ENCODE measurements at places on chromosomes 12 and 14.

DNA sequence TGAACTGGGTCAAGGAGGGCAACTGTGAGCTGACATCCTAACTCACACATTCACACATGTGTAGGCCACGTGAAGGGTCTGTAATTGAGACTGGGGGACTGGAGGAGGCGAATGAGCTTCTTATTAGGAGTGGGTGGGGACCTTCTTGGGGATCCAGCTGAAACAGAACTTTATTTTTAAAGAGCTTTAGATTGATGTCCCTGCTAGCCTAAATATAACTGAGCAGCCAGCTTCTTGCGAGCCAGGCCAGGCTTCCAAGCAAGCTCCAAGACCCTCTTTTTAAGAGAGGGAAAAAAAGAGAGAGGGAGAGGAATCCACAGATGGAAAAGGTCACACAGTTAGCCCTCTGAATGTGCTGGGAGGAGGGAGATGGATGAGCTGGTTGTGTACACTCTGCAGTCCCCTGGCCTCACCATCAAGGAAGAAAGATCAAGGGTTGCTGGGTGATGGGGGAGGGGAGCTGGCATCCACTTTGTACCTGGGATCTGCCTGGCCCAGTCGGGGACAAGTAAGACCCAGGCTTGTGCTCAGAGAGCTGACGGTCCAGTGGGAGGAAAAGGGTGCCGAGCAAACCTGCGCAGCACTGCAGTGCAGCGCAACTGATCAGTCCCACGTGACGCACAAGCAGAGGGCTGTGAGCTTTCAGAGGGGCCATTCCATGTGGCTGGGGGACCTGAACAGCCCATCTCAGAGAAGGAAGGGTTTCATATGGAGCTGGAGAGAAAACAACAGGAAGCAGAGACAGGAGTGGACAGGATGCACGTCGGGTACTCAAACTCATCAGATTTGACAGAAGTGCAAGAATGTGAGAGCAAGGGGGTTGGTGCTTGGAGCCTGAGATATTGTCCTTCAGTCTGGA, 154.5 kb downstream of the ZFP36L1 start:
- DNase-seq: peak; percentile 82

- no peak for DNase-seq
These were observed 20.5 kb downstream of the CKB start for GRCh38 chr14:103501921-103502669.

- no peak for DNase-seq
These were observed 36.8 kb upstream of the PLEKHG6 start for GRCh38 chr12:6273541-6274230.

DNA sequence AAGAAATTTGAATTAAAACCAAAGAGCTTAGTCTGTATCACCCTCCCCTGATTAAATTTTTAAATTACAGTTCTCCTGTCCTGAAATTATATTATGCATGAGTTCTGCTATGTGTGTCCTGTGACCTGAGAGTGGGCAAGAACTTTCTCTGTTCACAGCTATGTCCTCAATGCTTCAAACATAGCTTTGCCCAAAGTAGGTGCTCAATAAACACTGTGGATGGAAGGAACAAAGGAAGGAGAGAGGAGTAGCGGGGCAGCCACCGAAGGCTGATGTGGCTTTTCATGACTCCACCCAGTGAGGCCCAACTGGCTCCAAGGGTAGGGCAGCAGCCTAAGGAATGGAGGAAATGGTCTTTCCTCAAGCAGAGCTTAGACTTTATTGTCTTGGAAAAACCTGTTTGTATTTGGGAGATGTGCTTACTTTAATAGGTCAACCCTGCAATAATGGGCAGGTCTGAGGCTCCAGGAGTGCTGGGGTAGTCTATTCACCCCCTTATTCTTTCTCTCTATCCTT, 7.6 kb upstream of the MARK3 start:
- no peak for DNase-seq

DNA sequence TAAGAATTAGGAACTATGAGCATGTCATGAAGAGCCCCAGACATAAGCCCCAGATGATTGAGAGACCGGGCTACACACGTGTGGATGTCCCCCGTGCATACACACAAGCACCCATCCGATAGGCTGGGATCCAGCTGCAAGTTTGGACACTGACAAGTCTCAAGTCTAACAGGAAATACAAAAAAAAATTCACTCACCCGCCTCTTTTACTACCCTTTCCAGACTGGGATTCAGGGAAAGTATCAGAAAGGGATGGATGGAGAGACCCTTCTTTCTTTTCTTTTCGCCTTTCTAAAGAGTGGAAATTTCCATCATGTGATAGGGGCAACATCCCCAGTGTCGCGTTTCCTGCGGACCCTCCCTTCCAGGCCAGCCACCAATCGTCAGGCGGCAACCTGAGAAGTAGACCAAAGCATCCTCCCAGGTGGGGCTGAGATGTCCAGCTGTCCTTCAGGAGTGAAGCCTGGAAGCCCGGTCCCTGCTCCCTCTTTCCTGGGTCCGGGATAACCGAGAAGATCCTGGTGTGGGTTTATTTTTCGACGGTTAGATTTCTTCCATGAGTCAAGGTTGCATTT, 6.4 kb upstream of the SLC38A4 start:
- no peak for DNase-seq

- DNase-seq: no peak
These were observed 1.7 kb downstream of the ZNF410 start for GRCh38 chr14:73888460-73888725.

DNA sequence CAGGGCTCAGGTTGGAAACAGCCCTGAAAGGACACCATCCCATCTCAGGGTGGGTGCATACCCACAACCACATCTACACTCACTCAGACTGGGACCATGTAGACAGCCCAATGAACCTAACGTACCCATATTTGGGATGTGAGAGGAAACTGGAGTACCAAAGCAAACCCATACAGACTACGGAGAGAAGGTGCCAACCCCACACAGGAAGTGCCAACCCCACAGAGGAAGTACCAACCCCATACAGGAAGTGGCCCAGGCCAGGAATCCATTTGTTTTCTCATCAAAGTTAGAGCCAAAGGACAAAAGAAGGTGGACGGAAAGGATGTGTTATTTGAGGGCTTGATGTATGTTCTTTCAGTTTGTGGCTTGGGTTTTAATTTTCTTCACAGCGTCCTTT, 19.5 kb upstream of the SPIC start:
- no peak for DNase-seq

- no peak for DNase-seq
These were observed 297.1 kb downstream of the KSR2 start for GRCh38 chr12:117671734-117672133.

GRCh38 chr12:12017135-12017581, 53.6 kb upstream of the BCL2L14 start:
- DNase-seq: no peak

DNA sequence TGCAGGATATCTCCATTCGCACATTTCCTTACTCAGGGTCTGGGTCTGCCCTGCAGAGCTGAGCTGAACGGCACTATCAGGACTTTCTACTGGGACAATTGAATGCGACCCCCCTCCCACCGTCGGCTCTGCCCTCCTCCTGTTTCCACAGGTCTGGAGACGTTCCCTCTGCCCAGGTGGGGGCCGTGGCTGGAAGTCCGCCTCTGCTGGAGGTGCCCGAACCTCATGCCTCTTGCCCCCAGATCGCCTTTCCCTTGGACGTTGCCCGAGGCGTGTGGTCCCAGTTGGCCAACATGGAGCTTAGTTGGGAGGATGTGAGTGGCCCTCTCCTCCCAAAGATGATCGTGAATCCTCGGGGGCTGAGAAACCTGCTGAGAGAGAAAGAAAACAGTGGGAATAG, 21.2 kb upstream of the KLC1 start:
- no peak for DNase-seq

DNA sequence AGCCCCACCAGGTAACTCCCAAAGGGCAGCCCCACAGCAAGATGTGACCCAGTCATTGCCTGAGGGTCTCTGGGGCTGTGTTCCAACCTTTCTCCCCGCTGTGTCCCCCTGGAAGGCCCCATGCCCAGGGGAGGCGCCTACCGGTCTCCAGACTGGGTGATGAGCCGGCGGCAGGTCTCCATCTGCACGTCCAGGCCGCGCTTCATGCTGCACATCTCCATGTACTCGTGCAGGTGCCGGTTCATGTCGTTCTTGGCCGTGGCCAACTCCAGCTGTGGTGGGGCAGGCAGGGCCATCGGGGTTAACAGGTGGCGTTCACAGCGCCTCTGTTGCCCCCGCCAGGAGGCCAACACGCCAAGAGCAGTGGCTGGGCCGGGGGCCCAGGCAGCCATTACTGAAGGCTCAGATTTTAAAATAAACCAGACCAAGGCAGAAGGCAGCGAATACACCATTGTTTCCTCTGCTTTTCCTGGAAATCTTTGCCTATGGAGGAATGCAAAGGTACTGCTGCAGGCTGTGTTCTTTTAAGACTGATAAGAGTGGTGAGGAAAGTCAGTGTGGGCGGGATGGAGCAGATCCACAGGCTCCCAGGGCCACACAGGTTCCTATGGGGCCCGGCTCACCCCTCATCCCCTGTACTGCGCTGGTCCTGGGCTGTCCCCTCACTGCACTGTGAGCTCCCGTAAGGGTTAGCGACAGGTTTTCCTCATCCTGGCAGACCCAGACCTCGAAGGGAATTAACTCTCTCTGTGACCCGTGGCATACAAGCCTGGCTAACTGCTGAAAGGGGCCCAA, 7.3 kb downstream of the GAPDH start:
- no peak for DNase-seq

DNA sequence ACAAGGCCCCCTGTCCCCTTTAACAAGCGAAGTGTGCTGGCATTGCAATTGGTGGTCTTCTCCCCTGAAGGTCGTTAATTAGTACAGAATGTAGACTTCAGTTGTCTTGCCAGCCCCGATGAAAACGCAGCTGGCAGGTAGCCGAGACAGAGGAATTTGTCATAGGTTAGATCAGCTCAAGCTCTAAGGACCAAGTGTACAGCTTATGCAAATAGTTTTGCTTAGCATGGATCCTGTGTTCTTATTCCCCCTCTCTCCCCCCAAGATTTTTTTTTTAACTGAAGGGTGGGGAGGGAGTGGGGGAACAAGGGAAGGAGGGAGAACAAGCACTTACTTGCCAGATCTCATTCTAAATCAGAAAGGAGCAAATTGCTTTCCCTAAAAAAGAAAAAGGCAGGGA, 58.6 kb upstream of the PARP11 start:
- DNase-seq: no peak

- no peak for DNase-seq
These were observed 48.3 kb downstream of the TRAF3 start for GRCh38 chr14:102825307-102826095.

DNA sequence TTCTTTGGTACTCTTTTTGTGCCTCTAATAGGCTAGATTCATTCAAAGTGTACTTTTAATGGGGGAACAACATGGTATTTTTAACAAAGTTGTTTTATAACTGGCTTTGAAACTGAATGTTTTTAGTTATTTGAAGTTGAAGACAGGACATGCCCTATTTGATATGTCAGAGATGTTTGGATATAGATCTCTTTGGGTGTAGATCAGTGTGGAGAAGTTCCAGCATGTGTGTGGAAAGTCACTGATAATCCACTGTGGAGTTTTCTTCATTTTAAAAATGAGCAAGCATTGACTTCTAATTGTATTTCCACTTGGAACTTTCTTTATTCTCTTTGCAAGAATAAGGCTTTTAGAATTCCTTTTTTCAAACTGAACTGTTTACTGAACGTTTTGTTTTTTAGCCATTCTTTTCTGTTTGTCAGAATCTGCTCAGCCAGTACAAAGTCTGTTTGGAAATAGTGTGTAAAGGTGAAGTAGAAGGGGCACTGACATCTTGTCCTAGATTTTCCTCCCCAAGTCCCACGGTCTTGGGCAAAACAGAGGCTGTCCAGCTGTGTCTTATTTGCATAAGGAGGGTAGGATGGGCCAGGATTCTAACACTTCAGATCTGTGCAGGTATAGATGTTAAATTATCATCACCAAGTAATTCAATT, 35.0 kb downstream of the TDP1 start:
- no peak for DNase-seq

DNA sequence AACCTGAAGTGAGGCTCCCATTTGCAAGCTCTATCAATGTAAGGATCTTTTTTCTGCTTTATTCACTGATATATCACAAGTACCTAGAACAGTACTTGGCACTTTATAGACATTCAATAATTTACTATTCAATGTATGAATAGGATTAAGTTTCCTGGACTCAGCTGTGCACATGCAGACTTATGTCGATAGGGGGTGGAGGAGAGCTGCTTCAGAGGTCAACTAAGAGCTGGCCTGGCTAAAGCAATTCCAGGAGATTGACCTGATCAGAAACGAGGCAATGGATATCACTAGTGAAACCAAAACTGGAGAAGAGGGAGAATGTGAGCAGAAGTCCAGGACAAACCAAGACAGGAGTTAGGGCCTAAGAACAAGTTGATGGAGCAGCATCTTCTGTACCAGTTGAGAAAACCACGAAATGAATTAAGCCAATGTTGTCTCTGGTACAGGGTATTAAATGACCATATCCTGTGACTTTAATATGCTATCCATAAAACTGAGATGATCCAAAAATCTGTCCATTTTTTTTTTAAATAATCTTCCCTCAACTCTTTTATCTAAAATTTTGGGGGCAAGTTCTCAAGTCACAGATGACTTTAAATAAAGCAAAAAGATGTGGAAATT, 169.2 kb downstream of the PIK3C2G start:
- no peak for DNase-seq

DNA sequence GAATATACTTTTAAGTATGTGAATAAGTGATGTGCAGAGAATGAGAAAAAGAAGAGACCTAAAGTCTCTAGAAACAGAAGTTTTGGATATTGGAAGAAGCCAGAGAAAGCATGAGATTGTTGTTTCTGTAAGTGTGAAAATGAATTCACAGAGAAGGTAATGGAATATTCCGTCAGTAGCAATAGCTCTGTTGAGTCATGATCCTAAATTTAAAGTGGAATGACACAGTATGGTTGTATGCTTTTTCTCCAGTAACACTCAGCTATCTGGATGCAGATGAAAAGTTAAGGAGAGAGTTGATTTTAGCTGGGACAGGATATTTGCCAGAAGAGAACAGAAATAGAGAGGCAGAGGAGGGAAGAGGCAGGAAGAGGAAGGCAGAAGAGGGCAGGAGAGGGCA, 1166.3 kb downstream of the GALC start:
- DNase-seq: no peak

GRCh38 chr14:77364146-77364545, 12.7 kb downstream of the TMED8 start:
- DNase-seq: no peak

DNA sequence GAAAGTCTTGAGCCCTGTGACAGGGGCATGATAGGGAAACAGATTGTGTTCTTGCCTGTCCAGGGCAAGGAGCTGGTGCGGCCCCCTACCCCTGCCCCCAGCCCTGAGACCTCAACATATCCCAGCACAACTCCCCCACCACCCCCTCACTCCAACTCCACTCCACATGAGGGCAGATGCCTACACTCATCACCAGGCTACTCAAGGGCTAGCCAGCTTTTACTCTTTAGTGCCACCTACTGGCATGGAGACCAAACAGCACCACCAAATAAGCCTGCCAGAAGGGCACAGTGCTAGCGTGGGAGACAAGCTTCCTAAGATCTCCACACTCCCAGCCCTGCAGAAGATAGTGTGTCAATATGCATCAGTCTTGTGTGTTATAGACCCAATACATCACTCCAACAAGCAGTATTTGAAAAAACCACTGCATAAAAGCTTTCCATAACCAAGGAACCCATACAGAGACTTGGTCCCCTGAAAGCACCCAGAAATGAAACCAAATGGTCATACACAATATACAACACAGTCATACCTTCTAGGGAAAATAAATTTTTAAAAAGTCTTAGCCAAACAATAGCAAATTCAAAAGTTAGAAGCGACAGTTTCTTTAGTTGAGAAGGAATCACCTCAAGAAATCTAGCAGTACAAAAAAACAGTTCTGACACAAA, 154.4 kb downstream of the KCNK10 start:
- DNase-seq: no peak

- DNase-seq: no peak
These were observed 49.1 kb upstream of the RIMBP2 start for GRCh38 chr12:130765186-130765659.
